Activated naive CD4-positive, alpha-beta T cell (primary cell): ENCODE measurements at places on chromosomes 12 and 14.

- DNase-seq: no peak
Observed at GRCh38 chr12:121628536-121628935, 2.2 kb downstream of the ORAI1 start.

- DNase-seq: no peak
Observed at GRCh38 chr12:132176385-132176919, 32.2 kb downstream of the NOC4L start.

DNA sequence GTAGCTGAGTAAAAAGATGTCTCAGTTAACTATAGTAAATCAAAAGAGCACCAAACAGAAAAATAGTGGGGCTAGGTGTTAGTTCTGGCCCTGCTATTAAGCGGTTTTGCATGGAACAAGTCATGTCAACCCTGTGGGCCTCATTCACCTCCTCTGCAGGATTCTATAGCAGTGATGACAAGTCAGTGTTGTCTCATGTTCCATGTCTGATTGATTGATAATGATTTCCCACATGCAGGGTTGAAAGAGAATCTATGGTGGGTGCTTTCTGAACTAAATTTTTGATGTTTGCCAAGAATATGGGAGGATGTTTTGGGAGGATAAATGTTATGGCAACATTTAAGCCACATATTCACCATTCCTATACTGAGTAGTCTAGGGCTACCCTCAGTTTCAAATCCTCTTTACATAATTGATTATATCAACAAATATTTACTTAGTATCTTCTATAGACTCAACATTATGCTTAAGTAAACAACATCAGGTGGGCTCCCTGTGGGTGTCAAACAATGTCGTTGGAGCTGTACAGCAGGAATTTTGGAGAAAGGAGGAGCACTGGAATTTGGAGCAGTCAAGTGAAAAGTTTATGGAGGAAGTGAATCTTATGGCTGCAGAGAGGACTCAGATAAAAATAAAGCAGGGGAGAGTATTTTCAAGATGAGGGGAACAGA, 48.6 kb downstream of the IRAK3 start:
- DNase-seq: no peak

DNA sequence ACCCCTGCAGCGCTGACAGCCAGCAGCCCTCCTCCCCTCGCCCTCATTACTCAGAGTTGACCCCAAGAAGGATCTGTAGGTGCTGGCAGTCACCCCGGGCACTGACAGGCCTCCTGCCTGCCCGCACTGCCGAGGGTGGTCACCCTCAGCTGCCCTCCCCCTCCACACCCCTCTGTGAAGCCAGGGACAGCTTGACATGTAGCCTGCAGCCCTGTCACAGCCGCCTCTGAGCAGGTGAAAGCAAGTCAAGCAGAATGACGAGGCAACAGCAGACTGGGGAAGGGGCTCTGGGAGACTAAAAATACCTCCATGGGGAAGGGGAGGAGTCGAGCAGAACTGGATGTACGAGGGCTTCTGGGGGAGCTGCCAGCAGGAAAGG, 178.1 kb downstream of the DPF3 start:
- DNase-seq: no peak

- no peak for DNase-seq
Observed at GRCh38 chr14:73610687-73611086, 1.6 kb upstream of the ACOT6 start.

DNA sequence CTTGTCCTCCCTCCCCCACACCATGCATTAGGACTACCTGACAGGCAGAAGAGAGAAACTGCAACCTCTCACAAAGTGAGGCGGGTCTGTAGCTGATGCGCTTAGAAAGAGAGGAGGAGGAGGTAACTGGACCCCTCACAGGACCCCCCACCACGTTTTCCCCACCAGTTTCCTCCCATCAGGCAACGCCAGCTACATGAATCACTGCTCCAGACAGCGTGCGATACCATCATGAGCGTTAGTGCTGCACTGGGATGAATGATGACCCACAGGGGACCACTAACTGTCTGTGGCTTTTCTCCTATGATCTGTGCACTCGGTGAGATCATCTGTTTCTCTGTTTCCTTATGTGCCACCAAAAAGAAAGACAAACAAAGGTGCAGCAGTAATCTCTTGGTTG, 77.7 kb downstream of the KCNK10 start:
- DNase-seq: no peak

- no peak for DNase-seq
Observed at GRCh38 chr12:74689071-74689655, 151.5 kb downstream of the ATXN7L3B start.

- DNase-seq: no peak
Observed at GRCh38 chr12:129190827-129191226, 337.5 kb downstream of the GLT1D1 start.

DNA sequence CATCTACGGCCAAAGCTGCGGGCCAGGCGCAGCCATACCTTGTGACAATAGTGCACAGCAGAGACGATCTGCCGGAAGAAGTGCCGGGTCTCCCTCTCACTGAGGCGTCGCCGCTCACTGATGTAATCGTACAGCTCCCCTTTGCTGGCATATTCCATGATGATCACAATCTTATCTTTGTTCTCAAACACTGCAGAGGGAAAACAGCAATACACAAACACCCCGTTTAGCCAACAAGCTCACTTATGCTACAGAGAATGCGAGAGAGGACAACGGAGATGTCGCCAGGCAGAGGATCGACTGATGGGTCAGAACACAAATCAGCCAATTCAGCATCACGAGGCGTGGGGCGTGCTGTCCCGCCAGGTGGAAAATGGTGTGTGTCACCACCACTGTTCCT, 52.1 kb downstream of the NUAK1 start:
- no peak for DNase-seq
